ENCODE measurements at places on chromosomes 7 and 10.

DNA sequence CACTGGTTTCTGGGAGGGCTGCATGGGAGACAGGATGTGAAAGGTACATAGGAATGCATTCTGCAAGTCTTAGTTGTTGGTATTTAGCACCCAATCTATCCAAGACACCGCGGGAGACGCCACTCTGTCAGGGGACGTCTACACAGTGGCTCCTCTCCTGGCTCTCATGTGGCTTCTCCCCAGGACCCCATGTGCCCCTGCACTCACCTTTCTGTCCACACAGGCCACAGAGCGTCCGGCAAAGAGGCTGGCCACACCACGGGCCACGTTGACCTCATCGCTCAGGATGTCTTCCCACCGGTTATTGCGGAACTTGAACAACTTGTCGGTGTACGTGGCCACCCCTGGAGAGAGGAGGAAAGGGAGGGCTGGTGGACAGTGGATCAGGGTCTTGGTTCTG, 73.4 kb downstream of the GOLGA7B start:
- no peak for DNase-seq

- DNase-seq = no peak
Measured at GRCh38 chr10:97069026-97069425, 116.7 kb downstream of the SLIT1 start.

GRCh38 chr7:25908154-25908949, 243.6 kb upstream of the NFE2L3 start:
- DNase-seq = no peak

DNA sequence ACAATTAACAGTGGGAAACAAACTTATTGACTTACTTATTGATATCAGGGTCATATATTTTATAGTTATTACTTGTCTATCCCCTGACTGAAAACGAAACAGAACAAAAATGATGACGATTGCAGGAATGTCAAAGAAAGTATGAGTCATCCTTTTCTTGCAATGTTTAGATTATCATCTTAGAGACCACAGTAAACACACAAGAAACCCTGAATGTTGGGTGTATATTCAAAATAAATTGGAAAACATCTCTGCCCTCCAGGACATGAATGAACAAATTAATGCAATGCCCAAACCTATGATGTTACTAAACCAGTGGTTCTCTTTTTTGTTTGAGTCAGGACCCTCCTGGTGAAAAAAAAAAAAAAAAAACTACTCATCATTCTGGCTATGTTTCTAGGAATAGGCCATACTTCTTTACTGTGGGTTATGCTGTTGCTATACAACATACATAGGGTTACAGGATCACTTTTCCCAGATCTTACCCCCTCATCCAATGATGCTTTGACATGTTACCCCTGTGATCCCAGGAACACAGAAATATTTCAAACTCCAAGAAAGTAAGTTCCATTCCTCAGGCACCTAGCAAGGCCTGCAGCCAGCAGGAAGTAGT, 623.4 kb upstream of the IGFBP3 start:
- no peak for DNase-seq

DNA sequence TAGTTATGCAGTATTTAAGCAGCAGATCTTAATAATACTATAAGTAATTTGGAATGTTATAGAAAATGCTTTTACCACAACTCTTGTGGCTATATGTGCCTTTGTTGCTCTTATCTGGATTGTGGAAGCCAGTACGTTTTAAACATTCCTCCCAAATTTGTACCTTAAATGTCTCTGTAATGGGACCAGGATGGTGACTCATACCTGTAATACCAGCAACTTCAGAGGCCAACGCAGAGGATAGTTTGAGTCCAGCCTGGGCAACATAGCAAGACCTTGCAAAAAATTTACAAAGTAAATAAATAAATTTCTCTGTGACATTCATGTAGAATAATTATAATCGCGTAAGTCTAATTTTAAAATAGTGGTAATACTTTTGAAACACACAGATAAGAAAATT, 283.1 kb downstream of the POM121L12 start:
- DNase-seq = no peak

DNA sequence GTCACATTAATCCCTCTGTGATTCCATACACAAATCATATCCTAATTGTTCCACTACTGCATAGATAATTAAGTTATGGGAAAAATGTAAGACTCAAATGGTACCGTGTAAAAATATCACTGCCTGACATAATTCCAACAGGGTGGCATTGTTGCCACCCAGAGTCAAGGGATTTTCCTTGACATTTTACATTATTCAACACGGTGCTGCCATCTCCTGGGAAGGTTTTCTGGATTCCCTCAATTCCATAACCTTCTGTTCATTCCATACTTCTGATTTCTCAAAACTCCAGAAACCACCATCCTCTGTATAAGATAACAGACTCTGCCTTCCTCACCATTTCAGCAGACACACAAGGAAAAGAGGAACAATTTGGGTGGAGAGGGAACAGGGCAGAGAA, 495.9 kb downstream of the XPNPEP1 start:
- no peak for DNase-seq

GRCh38 chr10:126013489-126014281, 117.3 kb downstream of the FANK1 start:
- DNase-seq = no peak

DNA sequence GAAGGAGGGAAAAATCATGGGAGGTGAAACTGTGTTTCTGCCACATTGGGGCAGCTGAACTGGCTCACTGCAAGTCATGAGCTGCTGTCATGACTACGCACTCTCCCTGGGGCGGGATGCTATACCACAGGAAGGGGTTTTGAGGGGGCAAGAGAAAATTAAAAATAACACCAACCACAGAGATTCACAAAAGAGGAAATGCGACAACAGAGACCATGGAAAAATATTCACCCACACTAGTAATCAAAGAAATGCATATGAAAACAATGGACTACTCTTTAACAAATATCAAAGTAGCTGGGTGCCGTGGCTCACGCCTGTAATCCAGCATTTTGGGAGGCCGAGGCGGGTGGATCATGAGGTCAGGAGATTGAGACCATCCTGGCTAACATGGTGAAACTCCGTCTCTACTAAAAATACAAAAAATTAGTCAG, 65.2 kb upstream of the TM9SF3 start:
- DNase-seq = no peak

DNA sequence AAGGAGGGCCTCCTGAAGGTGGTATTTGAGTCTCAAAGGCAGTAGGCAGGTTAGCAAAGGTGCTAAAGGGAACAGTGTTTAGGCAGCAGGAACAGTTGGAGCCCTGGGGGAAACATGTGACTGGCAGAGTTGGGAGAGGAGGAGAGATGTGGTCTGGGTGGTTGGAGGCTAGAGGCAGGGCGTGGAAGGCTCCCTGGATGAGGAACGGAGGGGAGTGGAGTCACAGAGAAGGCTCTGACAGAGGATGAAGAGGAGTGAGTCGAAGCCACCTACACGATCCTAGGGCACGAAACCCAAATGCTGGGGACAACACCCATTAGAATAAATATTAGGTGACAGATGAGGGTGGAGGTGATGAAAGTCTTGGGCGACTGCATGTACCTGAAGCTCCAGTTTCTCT, 19.6 kb upstream of the MGMT start:
- DNase-seq = no peak

DNA sequence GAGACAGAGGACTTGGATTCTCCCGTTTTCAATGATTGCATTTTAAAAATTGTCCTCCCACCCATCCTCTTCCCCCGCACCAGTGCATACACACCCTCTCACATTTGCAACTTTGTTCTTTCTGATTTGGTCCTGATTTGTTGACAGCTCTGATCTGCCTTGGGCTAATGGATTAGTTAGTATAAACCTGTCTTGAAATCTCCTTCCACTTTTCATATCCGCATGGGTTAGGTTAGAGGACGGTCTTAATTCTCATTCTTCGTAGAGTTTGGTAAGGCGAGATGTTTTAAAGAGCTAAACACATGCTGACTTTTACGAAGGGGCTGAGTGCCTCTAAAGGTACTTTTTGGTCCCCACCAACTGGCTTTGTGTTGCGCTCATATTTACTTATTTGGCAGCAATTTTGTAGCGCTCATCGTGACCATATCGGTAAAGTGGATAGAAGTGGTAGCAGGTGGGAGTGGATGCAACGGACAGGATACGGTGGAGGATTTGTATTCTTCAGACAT, 1.1 kb downstream of the AHR start:
- DNase-seq = peak; percentile 34

GRCh38 chr10:67668448-67668847, 27.5 kb downstream of the CTNNA3 start:
- no peak for DNase-seq

DNA sequence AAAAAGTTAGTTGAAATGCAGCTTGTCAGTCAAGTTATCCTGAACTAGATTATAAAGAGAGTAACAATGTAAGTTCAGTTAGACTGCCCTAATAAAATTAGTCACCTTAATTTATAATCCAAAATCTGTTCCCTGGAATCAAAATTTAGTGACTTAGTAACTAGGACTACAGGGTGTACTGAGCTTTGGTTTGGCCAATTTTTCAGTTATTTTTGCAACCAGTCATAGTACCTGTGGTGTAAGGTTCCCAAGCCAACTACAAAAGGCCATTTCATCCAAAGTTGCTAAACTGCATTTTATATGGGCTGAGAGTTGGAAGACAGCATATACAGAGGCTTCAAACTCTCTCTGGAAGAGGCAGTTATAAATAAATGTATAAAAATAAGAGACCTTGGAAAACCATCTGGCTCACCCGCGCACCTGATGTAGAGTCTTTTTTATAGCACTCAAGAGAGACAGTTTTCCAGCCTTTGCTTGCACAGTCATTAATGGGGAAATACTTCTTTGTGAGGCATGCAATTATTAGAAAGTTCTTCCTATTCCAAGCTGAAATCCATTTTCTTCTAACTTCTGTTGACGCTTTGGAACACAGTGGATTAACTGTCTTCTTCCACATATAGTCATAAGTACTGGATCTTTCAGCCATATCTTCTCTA, 59.2 kb downstream of the PUS7 start:
- DNase-seq = no peak

DNA sequence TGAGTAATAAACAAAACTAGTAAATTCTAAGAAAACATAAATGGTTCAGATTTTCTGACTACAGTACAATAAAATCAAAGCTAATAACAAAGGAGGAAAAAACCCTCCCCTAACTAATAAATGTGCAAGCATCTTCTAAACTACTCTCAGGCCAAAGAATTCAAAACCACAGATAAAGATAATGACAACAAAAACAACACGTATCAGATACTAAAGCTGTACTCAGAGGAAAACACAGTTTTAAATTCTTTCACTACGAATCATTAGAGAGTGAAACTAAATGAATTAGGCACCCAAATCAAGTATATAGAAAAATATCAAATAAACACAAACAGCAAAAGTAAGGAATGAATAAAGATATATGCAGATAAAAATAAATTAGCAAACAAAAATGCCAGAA, 200.9 kb downstream of the TEX36 start:
- no peak for DNase-seq

DNA sequence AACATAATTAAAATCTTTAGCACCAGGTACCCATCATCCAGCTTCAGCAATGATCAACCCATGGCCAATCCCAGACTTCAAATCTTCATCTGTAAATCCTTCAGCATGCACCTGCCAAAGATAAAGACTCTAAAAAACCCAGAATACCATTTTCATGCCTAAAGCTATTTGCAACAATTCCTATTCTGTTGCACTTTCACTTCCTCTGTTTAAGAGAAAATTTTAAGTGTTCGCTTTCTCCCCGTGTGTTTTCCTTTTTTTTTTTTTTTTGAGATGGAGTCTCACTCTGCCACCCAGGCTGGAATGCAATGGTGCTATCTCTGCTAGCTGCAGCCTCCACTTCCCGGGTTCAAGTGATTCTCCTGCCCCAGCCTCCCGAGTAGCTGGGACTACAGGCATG, 31.8 kb upstream of the HTR5A start:
- DNase-seq = no peak

GRCh38 chr7:89943525-89944050, 210.7 kb upstream of the STEAP1 start:
- DNase-seq = no peak

GRCh38 chr10:87659571-87660483, at the start of gene PAPSS2:
TSS of gene PAPSS2 (plus strand) at chr10:87659878. CDS start at chr10:87659982, 104 bp downstream.
- peak; percentile 60 for DNase-seq

GRCh38 chr7:11120068-11120664, 146.5 kb downstream of the PHF14 start:
- no peak for DNase-seq

DNA sequence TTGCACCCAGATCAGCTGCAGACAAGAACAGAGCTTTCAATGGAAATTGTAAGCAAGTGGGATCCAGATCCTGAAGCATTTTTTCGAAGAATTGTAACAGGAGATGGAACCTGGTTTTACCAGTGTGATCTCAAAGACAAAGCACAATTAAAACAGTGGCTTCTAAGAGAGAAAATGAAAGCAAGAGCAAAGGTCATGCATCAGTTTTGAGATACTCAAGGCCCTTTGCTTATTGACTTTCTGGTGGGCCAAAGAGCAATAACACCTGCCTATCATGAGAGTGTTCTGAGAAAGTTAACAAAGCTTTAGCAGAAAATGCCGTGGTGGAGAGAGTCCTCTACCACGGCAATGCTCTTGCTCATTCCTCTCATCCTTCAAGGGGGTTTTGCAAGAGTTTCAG, 194.8 kb downstream of the TMEM178B start:
- DNase-seq = no peak

DNA sequence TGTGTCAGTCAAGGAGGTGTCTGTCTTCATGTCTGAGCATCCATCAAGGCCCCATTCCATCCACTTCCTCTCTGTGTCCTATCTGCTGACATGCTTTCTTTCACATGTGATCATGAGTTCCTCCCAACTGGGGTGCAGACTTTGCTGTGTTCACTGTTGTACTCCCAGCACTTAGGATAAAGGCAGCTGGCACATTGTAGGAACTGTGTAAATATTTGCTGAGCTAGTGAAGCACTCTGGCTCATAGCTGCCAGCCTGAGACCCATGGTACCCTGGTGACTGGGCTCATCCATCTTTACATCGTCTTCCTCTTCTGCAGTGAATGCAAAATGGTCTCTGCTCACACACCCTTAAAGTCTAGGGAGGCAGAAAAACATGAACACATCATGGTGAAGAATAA, 242.2 kb upstream of the IGFBP3 start:
- DNase-seq = no peak

DNA sequence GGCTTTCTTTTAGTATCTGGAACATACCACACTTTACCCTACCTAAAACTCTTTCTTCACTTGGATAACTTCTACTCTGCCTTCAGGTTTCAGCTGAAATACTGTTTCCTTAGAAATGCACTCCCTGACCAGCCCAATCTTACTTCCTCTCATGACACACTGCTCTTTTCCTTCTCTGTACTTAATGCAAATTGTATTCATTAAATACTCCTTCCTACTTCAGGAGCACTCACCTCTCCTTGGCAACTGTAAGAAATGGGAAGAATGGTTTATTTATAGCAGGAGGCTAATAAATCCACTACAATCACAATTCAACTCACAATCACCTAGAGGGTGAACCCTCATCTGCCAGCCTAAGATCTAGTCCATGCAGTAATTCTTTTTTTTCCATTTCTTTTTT, 15.2 kb downstream of the ZCWPW1 start:
- DNase-seq = no peak

DNA sequence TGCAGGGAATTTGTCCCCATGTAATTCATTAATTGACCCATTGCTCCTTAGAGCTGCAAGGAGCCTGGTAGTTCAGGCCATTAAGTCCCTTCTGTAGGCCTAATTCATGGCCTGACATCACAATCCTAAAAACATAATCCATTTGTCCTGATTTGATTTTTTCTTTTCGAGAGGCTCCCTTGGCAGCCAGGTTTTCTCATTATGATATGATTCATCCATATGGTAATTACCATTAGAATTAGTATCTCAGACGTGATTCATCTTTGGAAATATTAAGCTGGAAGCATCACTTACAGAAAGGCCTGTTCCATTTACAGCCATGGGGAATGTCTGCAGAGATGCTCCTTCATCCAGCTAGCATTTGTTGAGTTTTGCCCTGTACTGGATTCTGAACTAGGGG, 128.5 kb downstream of the PLCE1 start:
- DNase-seq = no peak

Data from testis (tissue), 5 donors.